ENCODE measurements at places on chromosomes 2 and 18. TPM values are rescaled to one million over a fixed set of nuclear protein-coding genes. Genes with fewer than 3 reads are reported as not detected.

DNA sequence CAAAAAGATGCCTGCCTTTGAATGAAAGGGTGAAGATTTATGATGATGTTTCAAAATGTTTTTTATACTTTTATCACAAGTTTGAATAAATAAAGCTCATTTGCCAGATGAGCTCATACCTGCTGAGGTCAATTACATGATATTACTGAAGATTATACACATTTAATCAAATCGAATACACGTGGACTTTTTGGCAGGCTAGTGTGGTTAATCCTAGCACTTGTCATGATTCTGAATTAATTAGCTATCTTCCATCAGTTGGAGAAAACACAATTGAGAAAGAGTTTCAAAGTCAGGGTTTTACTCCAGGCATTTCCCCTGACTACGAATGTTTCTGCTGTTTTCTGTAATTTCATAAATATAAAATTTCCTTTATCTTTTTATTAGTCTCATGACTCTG, 54.4 kb downstream of the LRPPRC start:
- DNase-seq: no peak

DNA sequence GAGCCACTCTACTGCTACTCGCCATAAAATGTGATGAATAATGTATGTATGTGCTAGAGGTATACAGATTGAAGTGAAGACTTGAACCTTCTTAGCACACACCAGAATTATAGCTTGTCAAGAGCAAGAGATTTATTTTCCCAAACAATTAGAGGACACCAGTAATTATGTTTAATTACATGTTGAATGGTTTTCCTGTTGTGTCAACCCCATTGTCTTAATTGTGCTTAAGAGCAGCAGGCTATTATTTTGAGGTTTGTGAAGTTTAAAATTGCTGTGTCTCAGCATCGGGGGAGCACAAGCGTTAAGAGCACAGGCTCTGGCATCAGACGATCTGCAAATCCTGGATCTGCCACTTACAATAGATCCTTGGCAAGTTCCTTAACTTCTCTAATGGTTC, 29.0 kb downstream of the KIF5C start:
- DNase-seq: no peak

DNA sequence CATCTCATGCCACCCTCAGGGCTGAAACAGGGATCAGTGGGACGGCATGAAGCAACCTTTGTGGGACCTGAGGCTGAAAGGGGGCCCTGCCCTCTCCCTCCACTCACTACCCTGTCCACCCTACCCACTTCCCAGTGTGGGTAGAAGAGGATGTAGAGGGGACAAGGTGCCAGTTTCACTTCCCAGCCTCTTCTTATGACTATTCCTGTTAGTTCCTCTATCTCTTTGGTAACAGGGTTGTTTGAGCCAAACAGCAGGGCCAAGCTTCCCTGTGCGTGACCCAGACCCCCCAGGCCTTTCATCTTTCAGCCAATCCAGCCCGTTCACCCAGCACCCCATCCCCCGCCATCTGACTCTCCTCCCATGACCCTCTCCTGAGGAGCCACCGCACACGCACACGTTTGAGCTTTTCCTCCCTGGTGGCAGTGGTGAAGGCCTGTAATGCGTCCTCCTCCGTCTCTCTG, 82.3 kb downstream of the STPG4 start:
- no peak for DNase-seq

DNA sequence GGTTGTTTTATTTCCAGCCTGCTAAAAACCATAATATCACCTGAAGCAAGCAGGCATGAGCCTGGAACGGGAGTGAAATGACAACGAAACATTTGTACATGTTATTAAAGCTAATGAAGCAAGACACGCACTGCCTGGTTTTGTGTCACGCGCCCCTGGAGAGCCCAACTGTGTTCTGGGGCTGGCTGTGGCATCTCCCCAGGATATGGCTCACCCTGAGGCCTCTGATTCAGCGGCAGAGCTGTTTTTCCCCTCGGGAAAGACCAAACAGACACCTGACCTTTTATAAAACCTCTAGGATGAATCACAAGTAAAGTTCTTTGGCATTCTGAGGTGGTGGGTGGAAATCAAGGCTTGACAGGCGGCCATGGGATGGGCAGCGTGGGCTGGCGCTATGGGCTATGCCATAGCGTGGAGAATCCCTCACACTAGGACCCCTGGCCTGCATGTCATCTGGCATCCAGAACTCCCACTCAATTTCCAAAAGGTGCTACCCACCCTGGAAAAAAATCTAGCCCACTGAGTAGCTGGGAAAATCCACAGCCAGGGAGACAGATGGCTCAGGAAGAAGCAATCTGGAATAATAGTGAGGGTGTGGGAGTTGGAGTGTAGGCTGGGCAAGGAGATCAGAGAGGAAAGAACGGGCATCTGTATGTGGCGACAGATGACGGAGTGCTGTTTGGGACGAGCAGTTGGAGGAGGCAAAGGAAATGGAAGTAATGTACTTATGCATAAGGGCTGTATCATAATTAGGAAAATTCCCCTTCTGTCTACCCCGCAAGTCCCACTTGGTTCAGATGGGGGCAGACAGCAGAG, 262.0 kb downstream of the AFF3 start:
- DNase-seq: peak; percentile 95

DNA sequence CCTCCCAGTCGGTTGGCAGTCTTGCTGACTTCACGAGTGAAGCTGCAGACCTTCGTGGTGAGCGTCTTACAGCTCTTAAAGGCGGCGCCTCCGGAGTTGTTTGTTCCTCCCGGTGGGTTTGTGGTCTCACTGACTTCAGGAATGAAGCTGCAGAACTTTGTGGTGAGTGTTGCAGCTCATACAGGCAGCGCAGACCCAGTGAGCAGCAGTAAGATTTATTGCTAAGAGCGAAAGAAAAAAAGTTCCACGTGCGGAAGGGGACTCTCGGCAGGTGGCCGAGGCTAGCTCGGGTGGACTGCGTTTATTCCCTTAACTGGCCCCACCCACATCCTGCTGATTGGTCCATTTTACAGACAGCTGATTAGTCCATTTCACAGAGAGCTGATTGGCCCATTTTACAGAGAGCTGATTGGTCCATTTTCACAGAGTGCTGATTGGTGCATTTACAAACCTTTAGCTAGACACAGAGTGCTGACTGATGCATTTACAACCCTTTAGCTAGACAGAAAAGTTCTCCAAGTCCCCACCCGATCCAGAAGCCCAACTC, 240.3 kb downstream of the LRATD1 start:
- DNase-seq: no peak

DNA sequence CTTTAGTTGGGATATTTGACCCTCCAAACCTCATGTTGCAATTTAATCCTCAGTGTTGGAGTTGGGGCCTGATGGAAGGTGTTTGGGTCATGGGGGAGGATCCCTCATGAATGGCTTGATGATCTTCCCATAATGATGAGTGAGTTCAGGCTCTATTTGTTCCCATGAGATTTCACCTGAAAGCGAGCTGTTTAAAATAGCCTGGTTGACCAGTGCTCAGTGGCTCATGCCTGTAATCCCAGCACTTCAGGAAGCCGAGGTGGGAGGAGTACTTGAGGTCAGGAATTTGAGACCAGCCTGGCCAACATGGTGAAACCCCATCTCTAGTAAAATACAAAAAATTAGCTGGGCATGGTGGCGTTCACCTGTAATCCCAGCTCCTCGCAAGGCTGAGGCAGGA, 14.9 kb upstream of the PSME4 start:
- no peak for DNase-seq

Gene ALPI
- not detected for total RNA-seq

GRCh38 chr18:26190506-26190905, 35.7 kb upstream of the TAF4B start:
- peak; percentile 24 for DNase-seq

Gene UBXN4
- 53.1 TPM for total RNA-seq

- no peak for DNase-seq
Measured at GRCh38 chr2:120590841-120591240, 144.8 kb upstream of the GLI2 start.

DNA sequence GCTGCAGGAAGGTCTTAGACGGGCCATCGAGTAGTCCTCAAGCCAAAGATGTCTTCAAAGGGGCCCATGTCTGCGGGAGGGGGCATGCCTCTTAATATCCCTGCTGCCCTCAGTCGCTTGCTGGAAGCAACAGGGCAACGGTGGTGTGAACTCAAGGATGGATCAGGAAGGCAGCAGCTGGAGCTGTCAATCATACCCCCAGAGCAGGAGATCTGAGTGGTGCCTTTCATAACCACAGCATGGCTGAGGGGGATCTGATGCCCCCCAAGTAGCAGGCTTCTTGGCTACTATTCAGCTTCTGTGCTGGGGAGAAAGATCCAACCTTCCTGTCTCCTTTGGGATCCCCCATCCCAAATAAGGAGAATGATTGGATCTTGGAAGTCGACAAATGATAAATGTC, 46.4 kb downstream of the INSIG2 start:
- DNase-seq: no peak

Gene SCN3A
- 0.39 TPM for total RNA-seq

- DNase-seq: no peak
Measured at GRCh38 chr18:80218341-80219227, 28.7 kb downstream of the PARD6G start.

Gene R3HDM1
- total RNA-seq: 13.9 TPM
